ENCODE measurements at places on chromosomes 7 and 10. TPM values are rescaled to one million over a fixed set of nuclear protein-coding genes. Genes with fewer than 3 reads are reported as not detected.

Gene SAP25
- total RNA-seq: not detected

Gene SERPINE1
- 413 TPM for total RNA-seq

Gene CACNB2
- 0.31 TPM for total RNA-seq

Gene PRKG1
- total RNA-seq: 48.3 TPM

Gene TMEM184A
- total RNA-seq: not detected

Gene GFRA1
- 0.12 TPM for total RNA-seq

Gene TRIM73
- 0.13 TPM for total RNA-seq

Gene NRP1
- 990 TPM for total RNA-seq

Gene CPVL
- 0.13 TPM for total RNA-seq

Gene ZDHHC6
- 24.6 TPM for total RNA-seq

Gene LRRTM3
- total RNA-seq: not detected

Gene GDF2
- not detected for total RNA-seq

Gene CELF2
- 16.6 TPM for total RNA-seq

Gene UPK3B
- total RNA-seq: 0.19 TPM

Gene SRRM3
- not detected for total RNA-seq

Gene NUTM2A
- 0.19 TPM for total RNA-seq

Gene DNTT
- total RNA-seq: not detected

Gene FRMPD2
- not detected for total RNA-seq

Gene MMRN2
- 13.2 TPM for total RNA-seq

Gene CCDC146
- 1.6 TPM for total RNA-seq

Gene TSPAN12
- total RNA-seq: 2.2 TPM

Gene MACC1
- total RNA-seq: 0.06 TPM

Gene FXYD4
- total RNA-seq: not detected

Gene RAB19
- not detected for total RNA-seq

Gene HKDC1
- total RNA-seq: 1.7 TPM

Gene FAM25A
- total RNA-seq: not detected

Gene ERVW-1
- total RNA-seq: not detected

Data from aortic smooth muscle cell (primary cell).